CD4-positive, CD25-positive, alpha-beta regulatory T cell (primary cell): ENCODE measurements at places on chromosomes 4 and X. TPM values are rescaled to one million over a fixed set of nuclear protein-coding genes. Genes with fewer than 3 reads are reported as not detected.
A peak's percentile ranks its signal among the peaks of the same experiment; 100 is the strongest.

GRCh38 chr4:12492730-12493393 is 991.3 kb downstream of the RAB28 start:
- H3K27me3 ChIP-seq = no peaks in the 10 kb centered on the region
- no peak overlapping the region for H3K27ac ChIP-seq
- no peak for DNase-seq
- no peaks in the 10 kb centered on the region for H3K36me3 ChIP-seq

Gene VSIG4
- not detected for polyA plus RNA-seq

DNA sequence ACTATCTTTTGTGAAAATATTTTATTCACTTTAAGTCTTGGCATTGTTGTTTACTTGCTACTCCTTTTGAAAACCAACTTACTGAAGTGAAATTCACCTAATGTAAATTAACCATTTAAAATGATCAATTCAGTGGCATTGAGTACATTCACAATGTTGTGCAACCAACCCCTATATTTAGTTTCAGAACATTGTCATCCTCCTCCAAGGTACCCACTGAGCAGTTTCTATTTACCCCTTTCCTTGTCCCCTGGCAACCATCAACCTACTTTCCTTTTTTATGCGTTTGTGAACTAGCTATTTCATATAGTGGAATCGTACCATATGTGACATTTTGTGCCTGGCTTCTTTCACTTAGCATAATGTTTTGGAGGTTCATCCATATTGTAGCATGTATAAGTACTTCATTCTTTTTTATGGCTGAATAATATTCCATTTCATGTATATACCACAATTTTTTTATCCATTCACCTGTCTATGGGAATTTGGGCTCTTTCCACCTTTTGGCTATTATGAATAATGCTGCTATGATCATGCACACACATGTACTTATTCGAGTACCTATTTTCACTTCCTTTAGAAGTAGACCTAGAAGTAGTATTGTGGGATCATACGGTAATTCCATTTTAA is 85.0 kb downstream of the WWC2 start:
- no peaks in the 10 kb centered on the region for H3K4me1 ChIP-seq
- no peaks in the 10 kb centered on the region for H3K36me3 ChIP-seq
- no peak for DNase-seq

- H3K27ac ChIP-seq = no peak overlapping the region
- no peaks in the 10 kb centered on the region for H3K27me3 ChIP-seq
- no peak for DNase-seq
- no peak overlapping the region for H3K4me3 ChIP-seq
Observed at GRCh38 chr4:110087070-110087708, 111.2 kb downstream of the ELOVL6 start.

DNA sequence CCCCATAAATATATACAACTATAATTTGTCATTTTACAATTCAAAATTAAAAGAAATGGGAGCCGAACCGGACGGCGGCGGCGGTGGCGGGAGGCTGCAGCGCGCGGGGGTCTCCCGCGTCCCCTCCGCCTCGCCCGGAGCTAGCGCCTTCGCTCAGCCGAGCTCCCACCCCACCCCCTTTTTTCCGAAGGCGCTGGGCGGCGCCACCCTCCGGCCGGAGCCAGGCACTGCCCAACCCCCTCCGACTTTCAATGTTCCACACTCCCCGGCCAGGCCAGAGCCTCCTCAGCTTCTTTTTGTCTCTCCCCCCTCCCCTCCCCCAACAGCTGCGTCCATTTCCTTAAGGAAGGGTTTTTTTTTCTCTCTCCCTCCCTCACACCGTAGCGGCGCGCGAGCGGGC is 214.1 kb upstream of the GEMIN8 start:
- no peaks in the 10 kb centered on the region for H3K27me3 ChIP-seq
- no peak for DNase-seq
- H3K4me1 ChIP-seq = no peaks in the 10 kb centered on the region
- no peak overlapping the region for H3K27ac ChIP-seq
- H3K4me3 ChIP-seq = no peak overlapping the region

- no peak for DNase-seq
- H3K4me3 ChIP-seq = no peak overlapping the region
- no peaks in the 10 kb centered on the region for H3K4me1 ChIP-seq
- no peaks in the 10 kb centered on the region for H3K27me3 ChIP-seq
- no peaks in the 10 kb centered on the region for H3K36me3 ChIP-seq
- H3K27ac ChIP-seq = no peak overlapping the region
Observed at GRCh38 chr4:110704748-110705439, 82.0 kb upstream of the PITX2 start.

Gene CDKN2AIP
- polyA plus RNA-seq = 23.0 TPM

- H3K27ac ChIP-seq = no peak overlapping the region
- no peaks in the 10 kb centered on the region for H3K36me3 ChIP-seq
- no peaks in the 10 kb centered on the region for H3K4me1 ChIP-seq
- H3K27me3 ChIP-seq = no peaks in the 10 kb centered on the region
Observed at GRCh38 chr4:135684001-135684400, 1482.4 kb upstream of the PABPC4L start.

DNA sequence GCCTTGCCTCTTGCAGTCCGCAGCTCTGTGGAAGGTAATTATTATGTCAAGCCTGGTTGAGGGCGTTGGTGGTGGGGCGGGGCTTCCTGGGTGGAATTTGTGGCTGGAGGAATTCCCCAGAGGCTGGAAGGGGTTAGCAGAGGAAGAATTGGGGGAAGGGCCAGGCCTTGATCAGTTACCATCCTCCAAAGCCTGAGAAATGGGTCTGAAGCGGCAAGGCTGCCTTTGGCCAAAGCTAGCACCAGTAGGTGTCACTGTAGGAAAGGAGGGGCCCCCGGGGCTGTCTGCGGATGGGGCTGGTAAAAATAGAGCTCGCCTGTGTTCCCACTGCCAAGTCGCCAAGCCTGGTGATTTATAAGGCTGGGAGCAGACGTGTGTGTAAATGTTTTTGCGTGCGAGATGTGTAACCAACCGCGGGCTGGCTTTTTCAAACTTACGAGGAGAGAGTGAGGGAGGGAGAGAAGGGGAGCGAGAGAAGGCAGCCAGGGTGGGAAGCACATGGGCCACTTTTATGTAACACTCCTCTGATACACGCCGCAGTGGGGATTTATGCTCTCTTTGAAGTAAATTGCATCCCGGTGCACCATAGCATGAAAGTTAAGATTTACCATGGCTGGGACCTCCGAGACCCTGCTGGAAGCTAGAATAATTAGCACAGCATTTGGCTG is 367.0 kb downstream of the BCOR start:
- no peaks in the 10 kb centered on the region for H3K36me3 ChIP-seq
- H3K4me3 ChIP-seq = no peak overlapping the region
- no peak overlapping the region for H3K27ac ChIP-seq
- peak; percentile 48 for DNase-seq
- H3K27me3 ChIP-seq = no peaks in the 10 kb centered on the region
- H3K4me1 ChIP-seq = peaks cover 5% of the 10 kb centered on the region

GRCh38 chr4:141686146-141686775 is 49.9 kb downstream of the IL15 start:
- H3K4me1 ChIP-seq = no peaks in the 10 kb centered on the region
- H3K4me3 ChIP-seq = no peak overlapping the region
- H3K27ac ChIP-seq = no peak overlapping the region
- no peaks in the 10 kb centered on the region for H3K36me3 ChIP-seq
- no peak for DNase-seq

DNA sequence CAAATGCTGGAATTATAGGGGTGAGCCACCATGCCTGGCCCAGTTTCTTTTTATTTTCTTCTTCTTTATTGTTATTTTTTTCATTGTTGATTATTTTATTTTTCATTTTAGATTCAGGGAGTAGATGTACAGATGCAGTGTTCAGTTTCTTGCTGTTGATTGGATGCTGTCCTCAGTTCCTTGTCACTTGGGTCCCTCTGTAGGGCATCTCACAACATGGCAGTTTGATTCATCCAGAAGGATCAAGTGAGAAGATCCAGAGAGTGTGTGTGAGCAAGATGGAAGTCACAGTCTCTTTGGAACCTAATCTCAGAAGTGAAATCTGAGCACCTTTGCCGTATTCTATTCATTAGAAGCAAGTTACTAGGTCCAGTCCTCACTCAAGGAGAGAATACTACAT is 20.9 kb downstream of the HMGB3 start:
- H3K4me1 ChIP-seq = no peaks in the 10 kb centered on the region
- H3K27me3 ChIP-seq = peaks cover 3% of the 10 kb centered on the region
- DNase-seq = no peak
- no peaks in the 10 kb centered on the region for H3K36me3 ChIP-seq

GRCh38 chr4:153731239-153731638 is 28.6 kb downstream of the RNF175 start:
- H3K27ac ChIP-seq = no peak overlapping the region
- no peak overlapping the region for H3K4me3 ChIP-seq
- no peak for DNase-seq
- H3K27me3 ChIP-seq = peaks cover 2% of the 10 kb centered on the region
- H3K4me1 ChIP-seq = no peaks in the 10 kb centered on the region

DNA sequence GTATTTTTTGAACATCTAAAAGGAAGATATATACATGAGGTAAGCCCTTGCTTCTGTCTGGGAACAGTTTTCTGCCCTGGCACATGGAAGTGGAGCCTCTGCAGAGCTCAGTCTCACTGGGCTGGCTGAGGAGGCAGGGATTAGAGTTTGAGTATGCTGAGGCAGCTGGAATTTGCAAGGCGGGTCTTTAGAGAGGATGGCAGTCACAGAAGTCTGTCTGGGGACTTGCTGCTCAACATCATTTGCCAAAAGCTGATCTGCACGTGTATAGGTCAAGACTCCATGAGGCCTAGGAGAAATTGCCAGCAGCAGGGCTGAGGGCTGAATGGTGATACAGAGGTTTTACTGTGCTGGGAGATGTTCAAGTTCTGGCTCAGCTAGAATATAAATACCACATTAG is 163.6 kb upstream of the ANK2 start:
- H3K27me3 ChIP-seq = no peaks in the 10 kb centered on the region
- no peak overlapping the region for H3K4me3 ChIP-seq

DNA sequence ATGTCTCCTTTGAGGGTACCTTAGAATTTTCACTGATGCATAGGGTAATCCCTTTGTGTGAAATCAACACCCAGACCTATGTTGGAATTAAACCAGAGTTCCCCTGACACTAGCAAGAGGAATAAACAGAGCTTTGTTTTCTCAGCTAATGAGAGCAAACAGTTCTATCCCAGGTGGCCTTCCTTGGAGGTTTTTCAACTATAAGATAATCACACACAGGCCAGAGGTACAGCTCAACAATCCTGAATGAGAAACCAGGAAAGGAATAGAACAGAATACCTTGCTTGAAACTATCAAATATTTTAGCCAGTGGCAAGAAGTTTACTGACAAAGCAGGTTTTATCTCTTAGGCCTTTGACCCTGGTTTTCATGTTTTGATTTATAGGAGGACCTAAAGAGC is 100.2 kb downstream of the OTC start:
- no peaks in the 10 kb centered on the region for H3K36me3 ChIP-seq
- no peak for DNase-seq
- no peaks in the 10 kb centered on the region for H3K4me1 ChIP-seq
- no peak overlapping the region for H3K27ac ChIP-seq

Gene C4orf54
- not detected for polyA plus RNA-seq

DNA sequence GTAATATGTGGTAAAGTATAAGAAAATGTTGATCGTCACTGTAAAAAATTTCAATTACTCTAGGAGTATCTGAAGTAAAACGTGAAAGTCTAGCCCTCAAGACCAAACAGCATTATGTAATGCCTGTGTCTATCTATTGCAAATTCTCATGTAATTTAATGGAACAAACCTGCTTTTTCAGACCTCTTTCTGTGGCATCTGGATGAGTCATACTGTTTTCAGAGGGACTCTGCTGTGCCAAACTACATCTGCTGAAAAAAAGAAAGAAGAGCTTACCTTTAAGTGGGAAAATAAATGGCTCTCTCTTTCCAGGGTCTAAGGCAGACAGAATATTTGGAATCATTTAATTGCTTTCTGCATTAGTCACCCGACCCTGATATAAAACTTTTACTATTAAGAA is 89.8 kb upstream of the ARMCX2 start:
- H3K36me3 ChIP-seq = no peaks in the 10 kb centered on the region
- no peaks in the 10 kb centered on the region for H3K27me3 ChIP-seq
- H3K4me3 ChIP-seq = no peak overlapping the region
- no peak overlapping the region for H3K27ac ChIP-seq
- no peak for DNase-seq

- DNase-seq = no peak
- H3K4me1 ChIP-seq = no peaks in the 10 kb centered on the region
- H3K36me3 ChIP-seq = no peaks in the 10 kb centered on the region
- H3K4me3 ChIP-seq = no peak overlapping the region
- no peaks in the 10 kb centered on the region for H3K27me3 ChIP-seq
- no peak overlapping the region for H3K27ac ChIP-seq
Observed at GRCh38 chrX:27968352-27968751, 12.9 kb downstream of the DCAF8L1 start.

DNA sequence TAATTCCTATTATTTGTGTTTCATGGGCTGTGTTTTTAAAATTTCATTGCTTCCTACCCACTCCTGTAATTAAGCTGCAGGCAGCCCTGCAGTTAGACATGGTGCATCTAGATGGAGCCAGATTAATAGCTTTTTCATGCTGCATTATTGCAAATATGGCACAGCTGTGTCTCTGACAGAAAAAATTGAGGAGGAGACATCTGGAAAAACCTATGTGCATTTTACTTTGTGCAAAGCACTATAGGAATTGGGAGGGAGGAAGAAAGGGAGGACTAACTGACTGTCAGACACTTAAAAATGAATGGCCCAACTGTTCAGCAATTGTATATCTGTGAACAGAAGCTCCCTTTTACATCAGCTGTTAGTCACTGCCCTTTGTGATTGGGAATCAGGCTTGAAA is 8.1 kb upstream of the RPGR start:
- no peak overlapping the region for H3K27ac ChIP-seq
- no peaks in the 10 kb centered on the region for H3K36me3 ChIP-seq
- H3K4me1 ChIP-seq = no peaks in the 10 kb centered on the region
- H3K27me3 ChIP-seq = no peaks in the 10 kb centered on the region

GRCh38 chr4:90328558-90328957 is 201.4 kb downstream of the CCSER1 start:
- DNase-seq = no peak
- H3K27me3 ChIP-seq = no peaks in the 10 kb centered on the region
- no peak overlapping the region for H3K4me3 ChIP-seq
- H3K4me1 ChIP-seq = no peaks in the 10 kb centered on the region
- no peaks in the 10 kb centered on the region for H3K36me3 ChIP-seq

- H3K36me3 ChIP-seq = no peaks in the 10 kb centered on the region
- no peaks in the 10 kb centered on the region for H3K4me1 ChIP-seq
- peaks cover 4% of the 10 kb centered on the region for H3K27me3 ChIP-seq
Observed at GRCh38 chr4:113404841-113405240, 355.4 kb downstream of the ANK2 start.

Gene ASB12
- not detected for polyA plus RNA-seq

Gene ZDHHC9
- polyA plus RNA-seq = 4.1 TPM

- DNase-seq = no peak
- no peak overlapping the region for H3K27ac ChIP-seq
- peak overlapping the region; percentile 8 for H3K4me3 ChIP-seq
- H3K4me1 ChIP-seq = peaks cover 41% of the 10 kb centered on the region
- H3K27me3 ChIP-seq = no peaks in the 10 kb centered on the region
Observed at GRCh38 chr4:152680988-152681603, 1.3 kb upstream of the TMEM154 start.

DNA sequence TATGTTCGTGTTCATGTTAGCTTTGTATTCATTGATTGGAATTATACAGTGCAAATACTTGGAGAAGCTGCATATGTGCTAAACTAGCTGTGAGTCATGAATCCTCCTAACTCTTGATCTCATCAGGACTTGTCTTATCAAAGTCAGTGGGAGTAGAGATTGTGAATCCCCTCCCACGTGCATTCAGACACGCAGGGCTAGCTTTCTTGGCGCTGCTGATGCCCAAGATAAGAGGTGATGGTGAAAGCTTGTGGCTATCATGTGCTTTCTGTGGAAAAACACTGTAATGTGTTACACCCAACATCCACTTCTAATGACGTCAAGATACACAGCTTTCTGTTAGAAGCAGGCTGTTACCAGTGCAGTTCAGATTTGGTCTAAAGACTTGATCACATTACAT is 348.7 kb upstream of the HAND2 start:
- H3K36me3 ChIP-seq = no peaks in the 10 kb centered on the region
- no peak overlapping the region for H3K27ac ChIP-seq
- DNase-seq = no peak

Gene CLNK
- polyA plus RNA-seq = 2.5 TPM
